CD4-positive, alpha-beta T cell (primary cell): ENCODE measurements at places on chromosomes 5 and 9.

GRCh38 chr9:35935755-35936509, 22.0 kb downstream of the OR2S2 start:
- no peak overlapping the region for H3K27ac ChIP-seq
- H3K27me3 ChIP-seq: no peaks in the 10 kb centered on the region
- no peak overlapping the region for H3K4me3 ChIP-seq
- no peak for DNase-seq
- peaks cover 34% of the 10 kb centered on the region for H3K4me1 ChIP-seq

DNA sequence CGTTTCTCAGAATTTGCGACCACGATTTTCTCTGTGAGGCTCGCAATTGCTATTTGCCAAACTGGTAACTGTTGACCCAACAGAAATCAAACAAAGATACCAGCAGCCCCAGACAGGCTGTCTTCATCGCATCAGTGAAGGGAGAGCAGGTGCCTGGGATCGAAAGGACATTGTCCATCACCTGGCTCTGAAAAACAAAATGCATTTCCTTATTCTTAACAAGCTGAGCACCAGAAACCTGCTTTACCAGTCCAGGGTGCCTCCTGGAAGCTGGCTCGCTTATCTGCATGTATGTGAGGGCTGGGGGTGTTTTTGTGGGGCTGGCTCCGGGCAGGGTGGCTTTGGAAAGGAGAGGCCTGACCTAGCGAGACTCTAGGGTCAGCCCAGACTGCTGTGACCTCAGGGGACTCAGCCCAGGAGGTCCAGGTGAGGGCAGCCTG, 24.7 kb downstream of the WWC1 start:
- no peaks in the 10 kb centered on the region for H3K36me3 ChIP-seq
- no peaks in the 10 kb centered on the region for H3K4me1 ChIP-seq
- no peak overlapping the region for H3K27ac ChIP-seq
- no peak for DNase-seq
- H3K4me3 ChIP-seq: no peak overlapping the region
- H3K27me3 ChIP-seq: no peaks in the 10 kb centered on the region

GRCh38 chr5:139637438-139638089, 10.6 kb upstream of the CXXC5 start:
- peaks cover 2% of the 10 kb centered on the region for H3K36me3 ChIP-seq
- peak overlapping the region; percentile 39 for H3K4me3 ChIP-seq
- H3K4me1 ChIP-seq: peaks cover 52% of the 10 kb centered on the region
- H3K27ac ChIP-seq: no peak overlapping the region
- no peaks in the 10 kb centered on the region for H3K27me3 ChIP-seq

- H3K4me1 ChIP-seq: no peaks in the 10 kb centered on the region
- H3K4me3 ChIP-seq: no peak overlapping the region
Measured at GRCh38 chr5:123610665-123611405, 98.9 kb downstream of the CSNK1G3 start.

GRCh38 chr5:160847526-160848085, 4.4 kb downstream of the ATP10B start:
- no peak overlapping the region for H3K27ac ChIP-seq
- H3K27me3 ChIP-seq: no peaks in the 10 kb centered on the region
- DNase-seq: no peak
- no peaks in the 10 kb centered on the region for H3K4me1 ChIP-seq
- H3K36me3 ChIP-seq: no peaks in the 10 kb centered on the region

GRCh38 chr5:1508659-1509290, 15.0 kb downstream of the LPCAT1 start:
- H3K27me3 ChIP-seq: no peaks in the 10 kb centered on the region
- H3K4me3 ChIP-seq: no peak overlapping the region
- H3K36me3 ChIP-seq: peaks cover 32% of the 10 kb centered on the region
- no peak for DNase-seq
- peaks cover 25% of the 10 kb centered on the region for H3K4me1 ChIP-seq

- H3K4me1 ChIP-seq: no peaks in the 10 kb centered on the region
- no peak overlapping the region for H3K4me3 ChIP-seq
- no peak overlapping the region for H3K27ac ChIP-seq
- no peaks in the 10 kb centered on the region for H3K27me3 ChIP-seq
Measured at GRCh38 chr9:88972401-88972800, 18.9 kb upstream of the S1PR3 start.

DNA sequence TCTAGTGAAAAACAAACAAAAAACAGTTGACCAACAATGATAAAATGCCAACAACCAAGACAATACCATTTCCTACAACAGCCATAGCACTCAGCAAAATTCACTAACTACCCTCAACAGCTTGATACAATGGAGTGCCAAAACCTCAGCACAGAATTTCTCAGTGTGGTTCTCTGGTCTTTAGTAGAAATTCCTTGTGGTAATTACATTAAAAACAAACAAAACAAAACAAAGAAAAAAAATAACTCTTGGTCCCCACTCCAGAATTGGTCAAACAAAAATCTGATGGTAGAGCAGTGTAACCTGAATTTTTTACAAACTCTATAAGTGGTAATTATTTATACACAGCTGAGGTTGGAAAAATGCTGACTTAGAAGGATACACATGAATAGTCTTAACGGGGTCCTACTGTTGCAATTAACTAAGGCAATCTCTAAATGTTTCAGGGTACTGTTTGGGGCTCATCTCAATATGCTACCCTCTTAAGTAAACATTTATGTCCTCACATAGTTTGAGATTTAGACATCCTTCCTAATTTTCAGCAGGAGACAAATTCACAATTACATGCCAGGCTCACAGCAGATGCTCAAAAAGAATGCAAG, 13.8 kb downstream of the CSNK1A1 start:
- no peak overlapping the region for H3K27ac ChIP-seq
- peaks cover 43% of the 10 kb centered on the region for H3K4me1 ChIP-seq
- H3K36me3 ChIP-seq: peaks cover 33% of the 10 kb centered on the region
- no peak overlapping the region for H3K4me3 ChIP-seq
- DNase-seq: no peak
